ENCODE measurements at places on chromosomes 16 and 17.

GRCh38 chr17:41521574-41522261 lies 3.0 kb upstream of the KRT15 start:
- DNase-seq, result no peak

DNA sequence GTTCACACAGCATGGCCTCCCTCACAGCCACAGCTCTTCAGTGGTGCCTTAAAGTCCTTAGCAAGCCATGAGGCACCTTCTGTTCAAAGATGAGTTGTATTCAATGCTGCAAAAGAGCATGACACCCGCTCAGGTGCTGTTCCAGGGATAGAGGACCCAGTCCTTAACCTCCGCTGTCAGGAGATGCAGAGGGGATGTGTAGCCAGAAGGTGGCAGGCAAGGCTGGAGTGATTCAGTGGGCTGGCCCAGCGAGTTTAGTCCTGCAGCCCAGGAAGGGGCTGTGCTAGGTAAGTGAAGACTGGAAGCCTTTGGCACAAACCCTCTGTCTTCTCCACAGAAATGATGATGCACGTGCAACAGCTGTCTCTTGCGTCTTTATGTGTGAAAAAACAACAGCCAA lies 25.0 kb upstream of the ADAM11 start:
- no peak for DNase-seq

GRCh38 chr17:39863244-39863917 lies 731 bp downstream of the IKZF3 start:
- no peak for DNase-seq

GRCh38 chr17:8256691-8257090 lies 7.6 kb downstream of the PFAS start:
- DNase-seq, result no peak

DNA sequence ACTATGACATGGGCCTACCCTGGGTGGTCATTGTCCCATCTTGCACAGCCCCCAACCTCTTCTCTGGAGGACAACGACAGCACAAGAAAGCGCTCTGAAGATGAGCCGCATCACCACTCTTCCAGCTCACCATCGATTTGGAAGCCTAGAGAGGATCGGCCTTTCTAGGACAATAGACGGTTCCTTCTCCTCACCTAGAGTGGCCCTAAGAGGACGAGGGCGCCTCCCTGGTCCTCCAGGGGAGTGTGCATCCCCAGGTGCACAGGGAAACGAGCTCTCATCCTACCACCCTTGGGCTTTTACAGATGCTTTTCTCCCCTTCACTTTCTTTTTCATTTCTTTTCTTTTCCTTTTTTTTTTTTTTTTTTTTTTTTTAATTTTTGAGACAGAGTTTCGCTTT lies 20.3 kb upstream of the SLC52A1 start:
- DNase-seq, result no peak

GRCh38 chr16:73558219-73558618 lies 510.3 kb upstream of the ZFHX3 start:
- DNase-seq, result no peak

DNA sequence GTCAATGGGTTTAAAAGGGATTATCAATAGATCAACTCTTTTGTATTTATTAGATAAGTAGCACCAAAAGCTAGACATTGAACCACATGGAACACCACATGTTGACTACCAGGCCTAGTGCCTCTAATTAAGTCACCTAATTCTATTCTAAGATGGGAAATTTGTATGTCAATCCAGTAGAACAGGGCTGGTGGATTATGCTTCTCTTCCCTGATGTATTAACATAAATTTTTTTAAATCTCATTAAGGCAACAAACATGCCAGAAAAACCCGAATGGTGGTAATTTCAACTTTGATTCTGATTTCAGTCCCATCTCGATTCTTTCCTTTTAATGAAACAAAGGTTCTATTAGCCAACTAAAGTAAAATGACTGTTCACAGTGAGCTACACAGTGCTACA lies 92.6 kb downstream of the KANSL1 start:
- DNase-seq, result no peak

DNA sequence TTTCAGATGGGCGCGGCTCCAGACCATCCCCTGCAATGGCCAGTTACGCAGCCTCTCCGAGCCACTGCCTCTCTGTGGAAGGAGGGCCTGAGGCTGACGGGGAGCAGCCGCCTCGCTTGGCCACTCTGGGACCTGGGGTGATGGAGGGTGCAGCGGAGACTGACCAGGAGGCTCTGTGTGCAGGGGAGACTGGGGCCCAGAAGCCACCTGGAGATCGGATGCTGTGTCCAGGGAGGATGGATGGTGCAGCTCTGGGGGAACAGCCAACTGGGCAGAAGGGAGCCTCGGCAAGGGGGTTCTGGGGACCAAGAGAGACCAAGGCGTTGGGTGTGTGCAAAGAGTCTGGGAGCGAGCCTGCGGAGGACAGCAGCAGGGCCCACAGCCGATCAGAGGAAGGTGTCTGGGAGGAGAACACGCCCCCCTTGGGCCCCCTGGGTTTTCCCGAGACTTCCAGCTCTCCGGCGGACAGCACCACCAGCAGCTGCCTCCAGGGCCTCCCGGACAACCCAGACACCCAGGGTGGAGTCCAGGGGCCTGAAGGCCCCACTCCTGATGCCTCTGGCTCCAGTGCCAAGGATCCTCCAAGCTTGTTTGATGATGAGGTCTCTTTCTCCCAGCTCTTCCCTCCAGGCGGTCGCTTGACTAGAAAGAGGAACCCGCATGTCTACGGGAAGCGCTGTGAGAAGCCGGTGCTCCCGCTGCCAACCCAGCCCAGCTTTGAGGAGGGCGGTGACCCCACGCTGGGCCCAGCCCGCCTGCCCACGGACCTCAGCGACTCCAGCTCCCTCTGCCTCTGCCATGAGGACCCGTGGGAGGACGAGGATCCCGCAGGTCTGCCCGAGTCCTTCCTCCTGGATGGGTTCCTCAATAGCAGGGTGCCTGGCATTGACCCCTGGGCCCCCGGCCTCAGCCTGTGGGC lies 17.4 kb upstream of the ZFPM1 start:
- DNase-seq, result no peak

- DNase-seq, result no peak
Observed at GRCh38 chr17:16875662-16876061, 96.3 kb downstream of the TNFRSF13B start.

DNA sequence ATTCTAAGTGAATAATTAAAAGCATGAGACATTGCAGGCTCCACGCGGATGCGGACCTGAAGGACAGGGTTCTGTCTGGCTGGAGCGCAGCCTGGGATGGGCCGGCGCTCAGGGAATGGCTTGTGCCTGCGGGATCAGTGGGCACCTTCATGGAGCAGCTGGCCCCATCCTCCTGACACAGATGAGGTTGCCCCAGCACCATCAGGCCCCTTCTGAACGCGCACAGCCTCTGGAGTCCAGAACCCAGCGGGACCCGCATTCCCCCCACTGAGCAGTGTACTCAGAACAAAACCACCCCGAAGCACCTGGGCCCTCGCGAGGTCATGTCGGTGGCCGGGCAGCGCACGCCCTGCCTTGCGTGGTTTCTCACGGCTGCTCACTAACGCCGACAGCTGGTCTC lies 70.5 kb upstream of the CHMP6 start:
- no peak for DNase-seq

GRCh38 chr16:82846806-82847205 lies 220.0 kb downstream of the CDH13 start:
- no peak for DNase-seq

DNA sequence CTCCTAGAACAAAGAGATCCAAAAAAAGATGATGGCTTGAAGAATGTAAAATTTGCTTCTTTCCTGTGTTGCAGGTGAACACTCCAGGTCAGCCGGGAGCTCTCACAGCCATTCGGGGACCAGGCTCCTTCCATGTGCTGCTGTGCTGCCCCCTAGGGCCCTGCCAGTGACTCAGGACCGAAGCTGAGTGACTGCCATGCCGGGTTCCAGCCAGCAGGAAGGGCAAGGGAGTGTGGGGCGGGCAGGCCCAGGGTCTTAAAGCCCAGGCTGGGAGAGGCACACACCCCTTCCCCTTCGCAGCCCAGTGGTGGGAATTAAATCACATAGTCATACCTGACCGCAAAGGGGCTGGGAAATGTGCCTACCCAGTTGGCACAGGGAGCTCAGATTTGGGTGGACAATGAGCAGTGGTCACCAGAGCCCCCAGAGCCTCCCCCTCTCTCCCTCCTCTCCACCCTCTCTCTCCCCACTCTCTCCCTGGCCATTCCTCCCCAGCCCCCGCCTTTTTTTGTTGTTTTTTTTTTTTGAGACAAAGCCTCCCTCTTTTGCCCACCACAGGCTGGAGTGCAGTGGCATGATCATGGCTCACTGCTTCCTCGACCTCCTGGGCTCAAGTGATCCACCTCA lies 11.5 kb downstream of the EPOP start:
- no peak for DNase-seq

GRCh38 chr16:14193316-14193871 lies 122.3 kb downstream of the MRTFB start:
- DNase-seq, result no peak

DNA sequence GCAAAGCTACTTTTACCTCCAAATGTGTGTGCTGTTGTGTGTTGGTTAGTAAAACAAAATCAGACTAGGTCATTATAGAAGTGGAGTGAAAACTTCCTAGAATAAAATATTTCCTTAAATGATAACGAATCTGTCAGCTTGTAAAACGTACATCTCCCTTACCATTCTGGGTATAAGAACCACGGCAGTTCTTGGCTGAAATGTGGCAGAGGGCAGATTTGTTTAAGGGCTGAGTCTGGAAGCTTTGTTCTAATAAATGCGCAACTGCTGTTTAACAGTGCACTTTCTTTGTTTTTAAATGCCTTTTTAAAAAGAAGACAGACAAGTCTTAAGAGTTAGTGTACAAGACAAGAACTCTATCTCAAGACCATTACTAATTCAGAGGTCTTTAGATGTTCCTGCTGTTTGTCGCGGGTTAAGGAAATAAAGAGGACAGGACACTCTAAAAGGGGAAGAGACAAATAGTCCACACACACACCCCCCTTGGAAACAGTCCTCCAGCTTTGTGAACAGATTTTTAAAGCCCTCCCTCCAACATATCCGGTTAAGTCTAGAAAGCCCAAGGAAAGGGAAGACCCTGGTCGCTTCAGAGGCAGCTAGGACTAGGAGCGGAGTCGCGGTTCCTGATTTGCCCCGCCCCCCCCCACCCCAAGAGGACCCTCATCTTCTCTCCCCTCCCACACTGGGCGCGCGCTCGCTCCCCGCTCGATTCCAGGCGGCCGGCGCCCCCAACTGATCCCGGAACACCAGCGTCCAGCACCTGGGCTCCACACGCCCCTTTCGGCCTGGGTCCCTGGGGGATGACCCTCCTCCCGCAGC lies 658 bp downstream of the SYNRG start:
- no peak for DNase-seq

GRCh38 chr17:57945996-57946797 lies 9.0 kb downstream of the CUEDC1 start:
- no peak for DNase-seq

- no peak for DNase-seq
Observed at GRCh38 chr16:73315645-73316044, 267.7 kb upstream of the ZFHX3 start.

DNA sequence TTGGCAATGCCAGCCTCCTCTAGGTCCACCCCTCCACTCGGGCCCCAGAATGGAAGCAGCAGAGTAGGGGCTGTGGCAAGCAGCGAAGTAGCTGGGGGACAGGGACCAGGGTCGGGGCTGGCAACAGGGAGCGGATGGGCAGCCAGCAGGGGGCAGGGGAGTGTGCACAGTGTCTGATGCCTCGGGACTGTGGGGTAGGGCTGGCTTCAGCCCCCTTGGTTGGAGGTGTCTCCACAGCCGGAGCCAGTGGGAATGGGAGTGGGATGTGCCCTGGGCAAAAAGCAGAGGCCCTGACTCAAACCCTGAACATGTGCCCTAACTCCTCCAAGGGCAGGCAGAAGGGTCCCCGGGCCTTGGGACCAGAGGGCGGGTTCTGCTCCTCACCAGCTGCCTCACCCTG lies 18.5 kb upstream of the ARHGAP27 start:
- no peak for DNase-seq

DNA sequence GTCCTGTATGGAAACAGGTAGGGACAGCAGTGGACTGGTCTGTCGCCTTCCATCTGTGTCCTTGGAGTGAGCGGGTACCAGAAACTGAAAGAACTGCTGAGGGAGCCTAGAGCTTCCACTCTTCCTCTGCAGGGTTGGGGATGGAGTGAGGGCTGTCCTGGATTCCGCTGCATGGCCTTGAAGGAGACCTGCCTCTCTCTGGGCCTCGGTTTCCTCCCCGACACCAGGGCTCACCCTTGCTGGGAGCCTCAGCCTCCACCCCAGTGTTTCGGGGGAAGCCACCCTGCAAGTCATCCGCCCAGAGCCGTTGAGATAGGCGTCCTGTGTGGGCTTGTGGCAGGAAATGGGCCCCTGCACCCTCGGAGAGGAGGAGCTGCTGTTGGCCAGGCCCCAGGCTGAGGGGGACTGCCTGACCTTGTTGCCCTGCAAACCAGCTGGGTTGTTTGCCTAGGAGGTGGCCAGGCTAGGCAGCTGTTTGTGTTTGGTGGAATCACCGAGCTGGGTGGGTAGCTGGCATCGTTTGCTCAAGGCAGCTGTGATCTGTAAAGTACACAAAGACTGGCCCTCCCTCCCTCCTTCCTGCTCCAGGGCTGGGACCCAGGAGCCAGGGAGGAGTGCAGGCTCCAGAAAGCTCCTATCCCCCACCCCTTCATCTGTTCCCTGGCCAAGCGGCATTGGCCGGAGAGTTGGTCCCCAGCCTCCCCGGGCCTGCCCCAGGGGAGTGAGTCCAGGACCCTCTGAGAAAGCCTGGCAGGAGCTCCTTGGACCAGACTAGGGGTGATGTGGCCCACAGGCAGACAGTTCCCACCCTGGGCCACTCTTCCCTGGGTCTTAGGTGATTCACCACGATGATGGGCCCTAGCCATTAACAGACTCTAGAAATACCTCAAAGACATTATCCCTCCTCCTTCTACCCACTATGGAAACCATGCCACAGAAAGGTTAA lies 1.3 kb downstream of the RAB37 start:
- DNase-seq, result no peak

GRCh38 chr16:50910736-50911100 lies 168.8 kb downstream of the CYLD start:
- no peak for DNase-seq

DNA sequence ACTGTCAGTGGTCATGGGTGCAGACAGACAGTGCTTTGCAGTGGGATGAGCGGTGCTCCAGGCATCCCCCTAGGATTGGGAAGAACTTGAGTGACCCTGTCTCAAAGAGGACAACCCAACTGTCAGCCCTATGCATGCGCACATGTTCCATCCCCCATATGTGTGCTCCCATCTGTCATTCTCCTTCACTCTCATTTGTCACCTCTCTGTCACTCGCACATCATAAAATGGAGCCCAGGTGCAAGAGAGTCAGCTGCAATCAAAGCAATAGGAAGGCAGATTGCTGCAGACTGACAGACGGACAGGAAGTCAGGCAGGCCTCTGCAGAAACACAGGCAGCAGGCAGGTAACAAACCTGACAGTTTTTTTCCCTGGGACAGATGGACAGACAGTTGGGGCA lies 101.8 kb upstream of the CCL1 start:
- no peak for DNase-seq

DNA sequence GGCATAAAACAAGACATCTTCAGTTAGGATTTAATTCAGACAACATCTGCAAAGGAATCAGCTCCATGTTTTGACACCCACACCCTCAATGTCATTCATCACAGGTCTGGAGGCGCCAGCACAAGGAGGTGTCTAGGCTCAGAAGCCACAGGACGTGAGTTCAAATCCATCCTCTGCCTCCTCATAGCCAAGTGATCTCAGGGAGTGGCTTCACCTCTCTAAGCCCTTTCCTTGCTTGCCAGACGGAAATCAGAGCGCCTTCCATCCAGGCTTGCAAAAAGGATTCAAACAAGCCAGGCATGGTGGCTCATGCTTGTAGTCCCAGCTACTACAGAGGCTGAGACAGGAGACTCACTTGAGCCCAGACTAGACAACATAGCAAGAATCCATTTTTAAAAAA lies 84.6 kb downstream of the GSG1L start:
- DNase-seq, result no peak

Data from stimulated activated CD8-positive, alpha-beta memory T cell treated with anti-CD3 and anti-CD28 coated beads, Interleukin-15, amount 100 ng/mL, for 24 hours (primary cell).